CD4-positive, alpha-beta T cell treated with Interleukin-4 for 1 hour (primary cell): ENCODE measurements at places on chromosomes 5 and 9.

DNA sequence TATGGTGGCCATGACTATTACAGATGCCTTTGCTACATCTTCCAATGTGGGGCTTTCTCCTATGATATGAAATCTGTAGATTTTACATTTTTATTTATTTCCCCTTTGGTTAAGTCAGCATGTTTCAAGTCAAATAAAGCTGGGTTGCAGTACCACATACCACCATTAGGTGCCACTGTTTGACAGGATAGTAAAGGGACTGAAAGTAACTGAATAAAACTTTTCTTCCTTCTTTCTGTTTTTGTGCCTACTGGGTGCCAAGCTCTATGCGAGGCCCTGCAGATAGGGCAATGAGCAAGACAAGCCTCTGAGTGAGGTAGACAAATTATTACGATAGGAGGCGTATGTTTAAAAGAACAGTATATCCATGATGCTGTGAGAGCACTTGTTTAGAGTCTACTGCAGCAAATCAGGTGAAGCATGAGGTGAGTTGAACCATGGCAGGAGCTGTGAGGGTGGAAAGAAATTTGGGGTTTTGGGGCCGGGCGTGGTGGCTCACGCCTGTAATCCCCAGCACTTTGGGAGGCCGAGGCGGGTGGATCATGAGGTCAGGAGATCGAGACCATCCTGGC is 64.8 kb downstream of the GDNF start:
- DNase-seq = no peak

DNA sequence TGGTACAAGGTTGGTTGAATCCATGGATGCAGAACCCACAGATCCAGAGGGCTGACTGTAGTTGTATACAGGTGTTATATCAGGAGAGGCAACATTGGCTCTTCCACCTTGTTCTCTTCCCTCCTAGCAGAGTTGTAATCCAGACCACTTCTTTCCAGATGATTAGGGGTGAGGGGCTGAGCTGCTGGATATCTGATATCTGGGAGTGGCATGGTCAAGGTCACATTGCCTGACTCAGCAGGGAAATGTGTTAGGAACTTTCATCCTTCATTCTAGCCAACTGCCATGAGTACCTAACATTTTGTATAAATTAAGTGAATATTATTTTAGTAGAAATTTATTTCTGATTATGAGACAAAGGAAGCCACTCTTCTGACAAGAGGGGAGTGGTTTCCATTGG is 7.3 kb downstream of the DAPK1 start:
- DNase-seq = no peak

DNA sequence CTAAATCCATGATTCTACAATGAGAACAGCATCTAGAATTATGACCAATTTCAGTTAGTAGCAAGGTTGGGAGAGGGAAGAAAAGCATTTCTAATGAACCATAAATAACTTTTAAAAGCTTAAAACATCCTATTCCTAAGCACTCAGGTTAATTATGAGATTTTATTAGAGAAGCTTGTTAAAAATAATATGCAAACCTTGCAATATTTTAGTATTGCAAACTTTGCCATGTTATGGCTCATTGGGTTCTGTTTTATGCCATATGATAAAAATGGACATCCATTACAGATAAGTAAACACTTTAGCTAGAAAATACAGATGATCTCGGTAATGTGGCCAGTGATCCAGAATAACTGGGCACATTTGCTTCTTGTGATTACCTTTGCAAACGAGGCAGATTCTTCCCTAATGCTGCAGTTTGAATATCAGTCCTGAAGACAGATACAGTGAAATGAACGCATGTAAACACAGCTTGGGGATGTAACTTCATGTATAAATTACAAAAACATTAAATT is 447.0 kb downstream of the PLK2 start:
- no peak for DNase-seq

DNA sequence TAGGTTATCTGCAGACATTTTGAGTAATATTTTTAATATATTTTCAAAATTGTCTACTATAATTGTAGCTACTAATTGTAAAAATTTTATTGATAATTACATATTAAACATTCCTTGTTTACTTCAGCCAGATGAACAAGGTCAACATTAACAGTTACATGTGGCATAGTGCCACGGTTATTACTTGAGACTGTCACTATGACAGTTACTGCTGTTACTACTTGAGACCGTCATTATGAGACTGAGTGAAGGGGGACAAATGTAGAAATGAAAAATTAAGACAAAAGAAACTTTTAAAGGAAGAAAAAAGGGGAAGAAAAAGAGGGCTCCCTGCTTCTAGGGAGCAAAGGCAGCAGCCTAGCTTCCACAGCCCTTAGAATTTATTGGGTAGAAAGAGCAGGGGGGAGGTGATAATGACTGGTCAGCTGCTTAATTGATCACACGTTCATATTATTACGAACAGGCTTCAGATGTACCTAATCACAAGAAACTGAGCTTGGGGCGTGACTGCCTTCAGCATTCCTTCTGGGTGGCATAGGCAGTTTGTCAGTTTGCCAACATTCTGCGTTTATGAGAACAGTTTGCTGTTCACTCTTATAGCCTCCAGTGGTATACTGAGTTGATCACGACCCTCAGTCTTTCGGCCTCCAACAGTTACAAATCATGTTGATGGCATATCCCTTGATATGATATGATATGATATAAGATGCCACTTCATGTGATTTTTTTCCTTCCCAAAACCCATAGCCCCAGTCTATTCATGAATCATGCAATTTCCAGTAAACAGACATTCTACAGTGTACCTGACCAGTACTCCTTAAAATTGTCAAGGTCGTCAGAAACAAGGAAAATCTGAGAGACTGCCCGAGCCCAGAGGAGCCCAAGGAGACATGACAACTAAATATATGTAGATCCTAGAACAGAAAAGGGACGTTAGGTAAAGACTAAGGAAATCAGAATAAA is 13.1 kb downstream of the MARCHF6 start:
- no peak for DNase-seq

- no peak for DNase-seq
Observed at GRCh38 chr5:159774476-159775031, 141.7 kb upstream of the ADRA1B start.

- no peak for DNase-seq
Observed at GRCh38 chr5:138706655-138707480, 46.4 kb upstream of the CTNNA1 start.

DNA sequence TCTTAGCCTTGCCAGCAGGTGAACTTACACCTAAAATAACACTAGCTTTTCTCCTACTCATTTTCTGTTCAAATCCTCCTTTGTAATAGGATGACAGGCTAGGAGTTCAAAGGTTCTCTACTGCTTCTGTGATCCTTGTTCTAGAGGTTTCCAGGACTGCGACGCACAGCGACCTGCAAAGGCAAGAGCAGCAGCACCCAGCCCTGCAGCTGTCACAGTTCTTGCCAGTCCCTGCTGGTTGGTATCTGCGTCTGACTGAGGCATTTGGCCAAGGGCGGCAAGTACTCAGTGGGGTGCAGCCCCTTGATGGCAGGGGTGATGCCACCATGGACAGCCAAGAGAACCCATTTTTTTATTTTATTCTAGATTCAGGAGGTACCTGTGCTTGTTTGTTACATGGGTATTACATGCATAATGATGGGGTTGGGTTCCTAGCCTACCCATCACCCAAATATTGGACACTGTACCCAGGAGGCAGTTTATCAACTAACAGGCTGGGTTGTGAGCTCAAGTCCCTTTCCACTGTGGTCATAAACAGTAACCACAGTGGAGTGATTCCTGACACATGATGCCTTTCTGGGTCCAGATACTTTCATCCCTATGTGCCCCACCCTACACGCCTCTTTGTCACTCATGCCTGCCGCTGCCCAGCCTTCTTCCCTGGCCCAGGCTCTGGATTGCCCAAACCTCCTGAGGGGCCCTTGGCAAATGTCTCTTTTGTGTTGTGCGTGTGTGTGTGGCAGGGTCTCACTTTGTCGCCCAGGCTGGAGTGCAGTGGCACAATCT is 111.0 kb downstream of the GAPVD1 start:
- no peak for DNase-seq

GRCh38 chr5:107876261-107876660 is 205.5 kb upstream of the EFNA5 start:
- no peak for DNase-seq

- DNase-seq = no peak
Observed at GRCh38 chr9:127193483-127193882, 71.0 kb upstream of the ANGPTL2 start.

- no peak for DNase-seq
Observed at GRCh38 chr9:818958-819357, 22.5 kb upstream of the DMRT1 start.

DNA sequence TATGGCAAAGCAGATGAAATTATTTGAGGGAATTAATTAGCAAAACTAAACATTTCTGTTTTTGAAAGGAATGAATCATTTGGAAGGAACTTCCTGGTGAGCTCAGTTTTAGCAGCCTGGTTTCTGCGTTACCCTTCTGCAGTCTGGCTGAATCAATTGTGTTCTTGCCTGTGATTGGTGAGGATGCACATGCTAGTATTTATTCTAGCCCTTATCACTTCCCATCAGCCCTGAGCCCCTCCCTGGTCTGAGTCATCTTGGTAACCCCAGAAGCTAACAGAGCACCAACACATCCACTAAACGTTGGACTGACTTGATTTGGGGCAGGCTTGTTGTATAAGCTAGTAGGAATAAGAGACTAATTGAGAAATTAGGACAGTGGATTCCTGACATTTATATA is 6.6 kb downstream of the TJP2 start:
- peak; percentile 59 for DNase-seq

GRCh38 chr9:8734760-8735159 is 935.2 kb upstream of the DMAC1 start:
- no peak for DNase-seq

- no peak for DNase-seq
Observed at GRCh38 chr9:135010921-135011320, 76.5 kb upstream of the OLFM1 start.

GRCh38 chr5:76425928-76426804 is 23.1 kb downstream of the IQGAP2 start:
- no peak for DNase-seq

DNA sequence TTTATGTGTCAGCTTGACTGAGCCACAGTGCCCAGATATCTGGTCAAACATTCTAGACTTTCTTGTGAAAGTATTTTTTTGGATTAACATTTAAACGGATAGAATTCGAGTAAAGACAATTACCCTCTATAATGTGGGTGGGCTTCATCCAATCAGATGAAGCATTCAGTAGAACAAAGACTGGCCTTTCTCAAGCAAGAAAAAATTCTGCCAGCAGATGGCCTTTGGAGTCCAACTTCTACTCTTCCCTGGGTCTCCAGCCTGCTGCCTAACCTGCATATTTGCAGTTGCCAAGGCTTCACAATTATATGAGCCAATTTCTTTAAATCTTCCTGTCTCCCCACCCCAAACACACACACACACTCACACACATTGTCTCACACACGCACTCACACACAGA is 86.4 kb downstream of the MED10 start:
- peak; percentile 30 for DNase-seq

DNA sequence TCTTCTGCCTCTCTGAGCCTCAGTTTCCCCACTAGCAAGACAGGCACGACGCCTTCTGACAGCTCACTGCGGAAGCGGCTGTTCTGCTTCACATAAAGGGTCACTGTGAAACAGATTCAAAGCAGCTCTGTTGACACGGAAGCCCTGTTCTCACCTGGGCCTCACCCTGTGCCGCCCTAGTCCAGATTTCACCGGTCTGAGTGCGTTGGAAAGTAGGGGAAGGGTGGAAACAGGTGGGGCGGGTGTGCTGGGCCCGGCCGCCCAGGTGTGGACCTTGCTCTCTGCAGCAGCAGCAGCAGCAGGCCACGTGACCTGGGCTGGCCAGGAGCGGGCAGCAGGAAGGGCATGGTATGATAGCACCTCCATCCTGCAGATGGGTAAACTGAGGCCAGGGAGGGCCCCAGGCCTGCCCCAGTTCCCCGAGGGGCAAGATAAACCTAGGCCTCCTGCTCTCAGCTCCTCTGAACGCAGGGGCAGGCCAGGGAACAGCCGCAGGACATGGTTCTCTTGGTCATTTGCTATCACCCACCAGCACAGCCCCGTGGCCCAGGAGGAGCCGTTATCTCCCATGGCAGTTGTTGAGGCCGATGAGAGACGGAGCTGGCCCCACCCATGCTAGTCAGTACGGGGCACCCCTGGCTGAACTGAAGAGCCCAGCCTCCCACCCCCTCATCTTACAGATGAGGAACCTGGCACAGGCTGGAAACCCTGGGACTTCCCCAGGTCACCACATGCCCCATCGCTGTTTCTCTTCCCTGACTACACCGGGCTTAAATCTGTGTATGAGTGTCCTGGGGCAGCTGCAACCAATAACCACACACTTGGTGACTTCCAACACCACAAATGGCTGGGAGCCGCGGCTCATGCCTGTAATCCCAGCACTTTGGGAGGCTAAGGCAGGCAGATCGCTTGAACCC is 12.1 kb downstream of the PTGES2 start:
- DNase-seq = peak; percentile 74

DNA sequence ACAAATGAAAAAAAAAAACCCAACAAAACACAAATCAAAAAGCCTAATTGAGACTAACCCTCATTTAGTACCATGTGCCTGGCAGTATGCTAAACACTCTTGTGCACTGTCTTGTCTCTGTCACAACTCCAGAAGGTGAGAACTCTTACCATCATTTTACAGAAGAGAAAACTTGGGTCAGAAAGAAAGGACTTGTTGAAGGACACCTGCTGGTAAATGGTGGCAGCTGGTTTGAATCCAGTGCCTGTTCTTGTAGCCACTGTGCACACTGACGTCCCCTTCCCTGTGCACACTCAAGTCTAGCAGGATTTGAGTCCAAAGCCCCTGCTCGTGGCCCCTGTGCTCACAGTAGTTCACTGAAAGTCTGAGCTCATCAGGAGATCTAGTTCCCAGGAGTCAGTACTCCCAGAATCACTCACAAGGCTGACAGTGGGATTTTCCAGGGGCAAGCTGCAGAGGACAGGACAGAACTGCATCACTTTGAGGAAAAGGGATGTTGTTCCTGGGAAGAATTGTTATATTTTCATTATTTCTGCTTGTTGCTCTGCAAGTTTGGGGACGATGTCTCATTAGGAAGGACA is 43.0 kb upstream of the HSD17B4 start:
- DNase-seq = no peak

- no peak for DNase-seq
Observed at GRCh38 chr5:149301049-149301743, 29.5 kb downstream of the AFAP1L1 start.

DNA sequence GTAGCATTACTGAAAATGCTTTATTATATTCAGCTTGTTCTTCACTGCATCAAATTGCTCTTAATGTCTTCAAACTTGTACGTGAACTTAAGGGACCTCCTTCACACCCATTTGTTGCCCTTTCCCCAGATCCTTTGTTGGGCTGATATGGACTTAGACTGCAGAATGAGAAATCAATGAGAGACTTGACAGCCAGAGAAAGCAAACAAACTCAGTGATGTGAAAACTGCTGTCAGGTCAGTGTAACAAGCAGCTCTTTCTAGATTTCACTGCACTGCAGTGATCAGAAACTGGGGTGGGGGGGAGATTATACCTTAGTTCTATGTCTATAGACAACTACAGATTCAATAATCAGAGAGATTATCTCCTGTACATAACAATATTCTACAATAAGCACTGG is 491.0 kb upstream of the DAP start:
- no peak for DNase-seq
